Regular cardiac myocyte (primary cell): ENCODE measurements at places on chromosomes 13 and 19. TPM values are rescaled to one million over a fixed set of nuclear protein-coding genes. Genes with fewer than 3 reads are reported as not detected.

The CAMSAP3 gene
- total RNA-seq, result not detected in 2 replicates

The CGB1 gene
- 0.28 TPM in 1 of 2 replicates, not detected in the other for total RNA-seq

The CCDC70 gene
- not detected in 2 replicates for total RNA-seq

The NMRK2 gene
- not detected in 2 replicates for total RNA-seq

The LIM2 gene
- total RNA-seq, result not detected in 2 replicates
